Ovary (tissue), 10 donors: ENCODE measurements at places on chromosomes 1 and 21. TPM values are rescaled to one million over a fixed set of nuclear protein-coding genes. Genes with fewer than 3 reads are reported as not detected.

DNA sequence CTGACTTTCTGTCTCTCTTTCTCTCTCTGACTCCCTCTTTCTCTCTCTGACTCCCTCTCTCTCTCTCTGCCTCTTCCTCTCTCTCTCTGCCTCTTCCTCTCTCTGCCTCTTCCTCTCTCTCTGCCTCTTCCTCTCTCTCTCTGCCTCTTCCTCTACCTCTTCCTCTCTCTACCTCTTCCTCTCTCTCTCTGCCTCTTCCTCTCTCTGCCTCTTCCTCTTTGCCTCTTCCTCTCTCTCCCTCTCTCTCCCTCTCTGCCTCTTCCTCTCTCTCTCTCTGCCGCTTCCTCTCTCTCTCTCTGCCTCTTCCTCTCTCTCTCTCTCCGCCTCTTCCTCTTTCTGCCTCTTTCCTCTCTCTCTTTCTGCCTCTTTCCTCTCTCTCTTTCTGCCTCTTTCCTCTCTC is 18.6 kb upstream of the ANKRD45 start:
- no peaks in the 10 kb centered on the region for H3K36me3 ChIP-seq
- no peak for DNase-seq
- no peak overlapping the region for H3K4me3 ChIP-seq
- no peaks in the 10 kb centered on the region for H3K27me3 ChIP-seq

DNA sequence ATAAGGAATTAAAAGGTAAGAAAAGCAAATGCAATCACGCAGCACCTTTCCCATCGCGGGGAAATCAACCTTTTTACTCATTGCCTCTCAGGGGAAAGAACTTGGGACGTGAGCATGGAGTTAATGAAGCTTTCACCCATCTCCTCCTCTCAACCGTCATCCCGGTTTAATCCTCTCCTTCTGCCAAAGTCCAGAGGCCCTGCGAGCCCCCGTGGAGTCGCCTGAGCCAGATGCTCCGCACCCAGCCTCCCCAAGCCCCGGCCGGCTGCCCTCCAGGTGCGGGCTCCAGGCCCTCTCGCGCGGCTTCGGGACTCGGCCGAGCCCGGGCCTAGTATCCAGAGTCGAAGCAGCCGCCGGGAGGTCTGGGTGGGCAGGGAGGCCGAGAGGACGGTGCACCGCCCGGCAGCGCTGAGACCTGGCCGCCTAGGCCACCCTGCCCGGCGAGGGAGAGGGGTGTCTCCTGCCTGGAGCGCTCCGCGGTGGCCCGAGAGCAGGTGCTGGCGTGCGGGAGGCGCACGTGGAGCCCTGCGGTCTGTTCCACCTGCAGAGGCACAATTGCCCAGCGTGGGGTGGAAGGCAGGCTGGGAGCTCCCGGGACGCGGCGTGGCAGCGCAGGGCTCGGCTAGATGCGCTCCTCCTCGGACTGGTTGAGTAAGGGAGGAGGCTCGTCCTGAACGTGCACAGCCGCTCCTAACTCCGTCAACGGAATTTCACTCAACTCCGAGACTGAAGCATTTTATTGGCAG is 218.5 kb downstream of the SDCCAG8 start:
- H3K4me1 ChIP-seq = peaks cover 8% of the 10 kb centered on the region
- H3K27ac ChIP-seq = peak overlapping the region; percentile 10
- DNase-seq = no peak
- H3K36me3 ChIP-seq = no peaks in the 10 kb centered on the region
- no peaks in the 10 kb centered on the region for H3K27me3 ChIP-seq

DNA sequence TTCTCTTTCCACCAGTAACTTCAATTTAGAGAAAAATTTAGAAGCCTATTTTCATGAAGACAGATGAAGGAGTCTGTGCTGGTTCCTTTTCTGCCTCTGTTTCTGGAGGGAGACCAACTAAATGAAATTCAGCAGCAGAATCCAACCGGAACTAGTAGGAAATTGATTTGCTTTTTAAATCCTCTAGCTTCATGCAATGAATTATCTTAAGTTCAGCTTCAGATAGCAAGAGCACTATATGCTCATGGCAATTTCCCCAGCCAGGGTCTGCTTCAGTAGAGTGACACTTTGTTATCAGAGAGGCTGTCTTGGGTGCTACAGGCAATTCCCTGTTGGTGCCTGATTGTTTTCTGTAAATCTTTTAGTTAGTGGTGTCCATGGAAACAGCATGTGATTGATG is 189.7 kb downstream of the SLC35F3 start:
- no peak overlapping the region for H3K4me3 ChIP-seq
- DNase-seq = no peak
- no peaks in the 10 kb centered on the region for H3K36me3 ChIP-seq
- H3K27me3 ChIP-seq = no peaks in the 10 kb centered on the region

GRCh38 chr1:187313115-187313514 is 484.4 kb downstream of the PLA2G4A start:
- H3K27ac ChIP-seq = no peak overlapping the region
- no peak overlapping the region for H3K4me3 ChIP-seq
- DNase-seq = no peak
- peaks cover 2% of the 10 kb centered on the region for H3K27me3 ChIP-seq
- H3K4me1 ChIP-seq = no peaks in the 10 kb centered on the region

The KCNJ6 gene
- total RNA-seq = not detected

DNA sequence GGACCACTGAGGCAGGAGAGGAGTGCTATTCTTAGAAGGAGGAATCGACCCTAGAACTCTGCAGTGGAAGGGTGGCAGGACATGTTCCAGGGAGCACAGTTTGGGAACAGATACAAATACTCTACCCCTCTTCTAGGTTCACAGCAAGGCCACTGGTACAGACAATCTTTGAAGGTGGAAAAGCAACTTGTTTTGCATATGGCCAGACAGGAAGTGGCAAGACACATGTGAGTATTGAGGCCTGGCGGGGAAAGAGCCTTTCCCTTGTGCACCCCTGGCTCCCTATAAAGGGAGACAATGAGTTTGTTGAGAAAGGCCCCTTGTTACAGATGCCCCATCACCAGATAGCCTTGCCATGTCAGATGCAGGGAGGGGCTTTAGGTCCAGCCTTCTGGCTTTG is 17.8 kb downstream of the KIF2C start:
- no peaks in the 10 kb centered on the region for H3K27me3 ChIP-seq
- H3K36me3 ChIP-seq = no peaks in the 10 kb centered on the region
- H3K4me3 ChIP-seq = no peak overlapping the region
- no peak for DNase-seq
- no peak overlapping the region for H3K27ac ChIP-seq
- no peaks in the 10 kb centered on the region for H3K4me1 ChIP-seq

DNA sequence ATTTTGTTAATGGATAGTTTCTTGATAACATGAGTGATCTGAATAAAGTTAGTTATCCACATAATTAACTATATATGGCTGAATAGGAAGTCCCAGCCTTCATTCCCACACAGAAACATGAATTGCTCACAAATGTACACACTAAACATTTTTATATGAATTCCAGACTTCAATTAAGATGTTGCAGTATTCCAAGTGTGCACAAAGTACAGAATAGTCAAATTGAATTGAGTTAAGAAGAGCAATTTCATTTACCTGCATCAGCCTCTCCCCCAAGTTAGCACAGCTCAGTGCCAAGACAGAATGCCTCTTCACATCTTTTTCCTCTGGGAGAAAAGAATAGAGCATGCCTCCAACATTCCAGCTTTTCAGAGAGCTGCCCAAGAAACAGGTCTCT is 207.0 kb upstream of the SAMSN1 start:
- H3K4me3 ChIP-seq = no peak overlapping the region
- H3K27ac ChIP-seq = no peak overlapping the region
- DNase-seq = no peak
- no peaks in the 10 kb centered on the region for H3K36me3 ChIP-seq

DNA sequence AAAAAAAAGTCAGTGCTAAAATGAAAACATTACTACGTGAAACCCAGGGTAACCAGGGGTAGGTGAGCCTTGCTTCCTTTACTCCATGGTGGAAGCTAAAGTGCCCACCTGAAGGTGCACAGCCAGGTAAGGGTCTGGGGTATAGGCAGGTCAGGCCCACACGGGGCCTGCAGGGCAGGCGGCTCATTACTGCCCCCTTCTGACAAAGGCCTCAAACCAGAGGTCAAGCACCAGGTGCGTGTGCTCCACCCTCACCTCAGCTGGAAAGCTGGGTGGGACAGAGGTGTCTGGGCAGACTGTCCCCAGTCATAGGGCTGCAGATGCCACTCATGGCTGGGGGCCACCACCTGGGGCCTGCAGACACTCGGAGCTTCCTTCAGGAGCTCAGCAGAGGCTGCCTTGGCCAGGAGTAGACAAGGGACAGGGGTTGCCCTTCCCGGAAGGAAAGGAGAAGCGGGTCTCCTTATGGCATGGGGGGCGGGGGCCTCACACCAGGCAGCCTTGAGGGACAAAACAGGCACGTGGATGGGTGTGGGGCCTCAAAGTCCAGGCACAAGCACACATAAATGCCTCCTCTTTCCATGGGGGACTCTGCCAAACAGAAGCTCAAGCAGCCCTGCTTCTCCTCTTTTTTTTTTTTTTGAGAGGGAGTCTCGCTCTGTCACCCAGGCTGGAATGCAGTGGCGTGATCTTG is 36.2 kb downstream of the ACOT7 start:
- H3K36me3 ChIP-seq = no peaks in the 10 kb centered on the region
- DNase-seq = no peak
- peaks cover 19% of the 10 kb centered on the region for H3K4me1 ChIP-seq
- H3K4me3 ChIP-seq = no peak overlapping the region
- no peaks in the 10 kb centered on the region for H3K27me3 ChIP-seq

DNA sequence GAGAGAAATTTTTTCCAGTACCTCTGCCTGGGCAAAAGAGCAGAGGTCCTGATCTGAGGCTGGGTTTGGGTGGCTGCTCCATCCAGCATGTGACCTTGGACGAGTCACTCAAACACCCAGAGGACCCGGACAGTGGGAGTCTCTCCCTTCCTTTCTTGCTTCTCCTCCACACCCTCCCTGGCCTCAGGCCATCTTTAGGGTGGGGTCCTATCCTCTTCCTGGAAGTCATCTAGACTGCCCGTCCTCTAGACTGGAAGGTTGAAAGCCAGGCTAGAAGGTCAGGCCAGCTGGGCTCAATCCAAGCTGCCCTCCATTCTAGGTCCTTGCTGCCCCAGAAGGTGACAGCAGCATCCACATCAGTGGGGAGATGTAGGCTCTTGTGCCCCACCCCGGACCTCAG is 599.5 kb downstream of the MATN1 start:
- H3K36me3 ChIP-seq = no peaks in the 10 kb centered on the region
- H3K4me1 ChIP-seq = peaks cover 3% of the 10 kb centered on the region
- H3K27ac ChIP-seq = no peak overlapping the region
- no peak overlapping the region for H3K4me3 ChIP-seq
- no peaks in the 10 kb centered on the region for H3K27me3 ChIP-seq

DNA sequence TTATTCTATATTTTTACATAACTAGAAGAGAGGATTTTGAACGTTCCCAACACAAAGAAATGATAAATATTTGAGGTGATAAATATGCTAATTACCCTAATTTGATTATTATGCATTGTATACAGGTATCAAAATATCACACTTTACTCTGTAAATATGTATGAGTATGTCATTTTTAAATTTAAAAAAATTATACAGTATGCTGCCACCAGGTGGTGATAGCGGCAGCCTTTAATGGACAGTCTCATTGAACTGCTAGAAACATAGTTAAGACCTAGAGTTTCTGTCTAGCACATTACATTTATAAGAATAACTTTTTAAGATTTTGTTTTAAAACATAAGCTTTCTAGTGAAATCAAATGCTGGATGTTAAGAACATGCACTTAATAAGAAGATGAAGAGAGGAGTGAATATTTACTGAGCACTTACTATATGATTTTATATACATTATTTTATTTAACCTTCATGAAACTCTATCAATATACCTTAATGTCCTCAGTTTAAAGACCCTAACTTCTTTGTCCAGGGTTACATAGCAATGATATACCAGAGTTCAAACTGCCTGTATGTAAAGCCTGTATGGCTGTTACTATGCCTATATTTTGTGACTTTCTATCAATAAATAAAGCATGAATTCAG is 207.1 kb downstream of the NUF2 start:
- H3K27ac ChIP-seq = no peak overlapping the region
- H3K4me1 ChIP-seq = no peaks in the 10 kb centered on the region
- no peak overlapping the region for H3K4me3 ChIP-seq

DNA sequence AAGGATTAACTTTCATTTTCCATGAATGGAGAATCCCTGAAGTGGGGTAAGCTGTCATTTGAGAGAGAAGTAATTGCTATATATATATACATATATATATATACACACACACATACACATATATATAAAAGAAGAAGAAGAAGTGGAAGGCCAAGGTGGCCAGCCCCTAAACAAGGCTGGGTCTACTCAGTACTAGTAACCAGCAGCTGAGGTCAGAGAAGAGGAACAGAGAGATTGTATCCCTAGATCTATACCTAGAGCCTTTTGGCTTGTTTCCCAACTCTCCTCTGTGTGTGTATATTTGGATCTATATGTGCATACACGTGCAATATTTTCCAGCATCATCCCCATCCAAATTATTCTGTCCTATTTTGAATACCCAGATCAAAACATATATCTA is 5.2 kb downstream of the TNFSF4 start:
- DNase-seq = no peak
- H3K4me1 ChIP-seq = peaks cover 10% of the 10 kb centered on the region
- no peaks in the 10 kb centered on the region for H3K36me3 ChIP-seq
- no peak overlapping the region for H3K4me3 ChIP-seq
- no peak overlapping the region for H3K27ac ChIP-seq
- no peaks in the 10 kb centered on the region for H3K27me3 ChIP-seq

The SV2A gene
- 7.7 TPM for total RNA-seq

The SLC6A17 gene
- not detected for total RNA-seq

DNA sequence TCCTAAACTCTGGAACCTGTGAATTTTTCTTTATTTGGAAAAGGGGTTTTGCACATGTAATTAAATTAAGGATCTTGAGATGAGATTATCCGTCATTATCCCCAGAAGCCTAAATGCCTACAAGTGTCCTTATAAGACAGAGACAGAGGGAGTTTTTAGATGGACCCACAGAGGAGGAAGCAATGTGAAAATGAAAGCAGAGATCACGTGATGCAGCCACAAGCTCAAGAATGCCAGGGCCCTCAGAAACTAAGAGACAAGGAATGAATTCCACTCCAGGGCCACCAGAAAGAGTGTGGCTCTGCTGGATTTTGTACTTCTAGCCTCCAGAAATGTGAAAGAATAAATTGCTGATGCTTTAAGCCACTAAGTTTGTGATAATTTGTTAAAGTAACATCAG is 183.6 kb upstream of the UBE2U start:
- H3K4me1 ChIP-seq = no peaks in the 10 kb centered on the region
- no peak overlapping the region for H3K27ac ChIP-seq
- no peaks in the 10 kb centered on the region for H3K27me3 ChIP-seq
- DNase-seq = no peak
- H3K36me3 ChIP-seq = no peaks in the 10 kb centered on the region

GRCh38 chr1:77975907-77976306 is 3.0 kb downstream of the FUBP1 start:
- no peaks in the 10 kb centered on the region for H3K36me3 ChIP-seq
- H3K27ac ChIP-seq = no peak overlapping the region
- no peak for DNase-seq
- peaks cover 6% of the 10 kb centered on the region for H3K4me1 ChIP-seq
- peak overlapping the region; percentile 60 for H3K4me3 ChIP-seq

- H3K4me3 ChIP-seq = no peak overlapping the region
- H3K27ac ChIP-seq = peak overlapping the region; percentile 2
- H3K27me3 ChIP-seq = no peaks in the 10 kb centered on the region
- DNase-seq = peak; percentile 56
- peaks cover 15% of the 10 kb centered on the region for H3K4me1 ChIP-seq
- no peaks in the 10 kb centered on the region for H3K36me3 ChIP-seq
These were observed 235.0 kb upstream of the FGGY start for GRCh38 chr1:59061876-59062275.

The TMEM54 gene
- 16.7 TPM for total RNA-seq
